ENCODE measurements at places on chromosomes 2 and 18.
A peak's percentile ranks its signal among the peaks of the same experiment; 100 is the strongest.

- DNase-seq = no peak
Observed at GRCh38 chr18:51039138-51040112, 9.4 kb downstream of the SMAD4 start.

- DNase-seq = no peak
Observed at GRCh38 chr2:215429424-215429823, 6.4 kb downstream of the FN1 start.

GRCh38 chr2:71191570-71191943 lies 35.3 kb downstream of the PAIP2B start:
- no peak for DNase-seq

DNA sequence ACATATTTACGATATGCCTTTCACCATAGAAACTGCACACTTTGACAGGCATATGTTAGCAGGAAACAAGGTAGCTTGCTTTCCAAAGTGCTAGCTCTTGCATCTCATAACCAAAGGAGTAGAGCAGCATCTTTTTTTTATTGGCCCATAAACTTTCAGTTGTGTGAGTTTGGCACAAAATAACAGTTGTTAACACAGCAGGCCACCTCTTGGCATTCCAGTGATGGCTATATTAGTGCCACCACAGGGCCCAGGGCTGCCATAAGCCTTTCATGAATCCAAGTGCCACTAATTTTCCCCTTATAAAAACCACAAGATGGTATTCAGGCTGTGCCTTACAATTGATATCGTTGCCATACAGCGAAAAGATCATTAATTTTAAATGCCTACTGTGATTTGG lies 40.3 kb upstream of the KLF7 start:
- DNase-seq = no peak

GRCh38 chr2:170815746-170816503 lies 762 bp upstream of the GAD1 start:
- DNase-seq = peak; percentile 52

- peak; percentile 70 for DNase-seq
Observed at GRCh38 chr2:241637018-241637794, at the start of the genes ATG4B and THAP4. Gene ATG4B, plus strand, starts transcription at chr2:241637693. Its CDS starts 22 bp downstream, at chr2:241637715. Gene THAP4, minus strand, starts transcription at chr2:241637158. Its CDS starts 141 bp downstream, at chr2:241637017.

GRCh38 chr2:45706033-45706432 lies 54.6 kb downstream of the PRKCE start:
- DNase-seq = no peak

DNA sequence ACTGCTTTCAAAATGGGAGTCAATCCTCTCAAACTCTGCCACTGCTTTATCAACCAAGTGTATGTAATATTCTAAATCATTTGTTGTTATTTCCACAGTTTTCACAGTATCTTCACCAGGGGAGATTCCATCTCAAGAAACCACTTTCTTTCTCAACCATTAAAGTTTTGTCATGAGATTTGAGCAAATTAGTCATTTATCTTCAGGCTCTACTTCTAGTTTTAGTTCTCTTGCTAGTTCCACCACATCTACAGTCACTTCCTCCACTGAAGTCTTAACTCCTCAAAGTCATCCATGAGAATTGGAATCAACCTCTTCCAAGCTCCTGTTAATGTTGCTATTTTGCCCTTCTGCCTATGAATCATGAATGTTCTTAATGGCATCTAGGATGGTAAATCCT lies 545.8 kb downstream of the ARHGAP15 start:
- no peak for DNase-seq

- DNase-seq = no peak
Observed at GRCh38 chr2:188693111-188693510, 281.1 kb upstream of the COL3A1 start.

GRCh38 chr2:175490360-175490791 lies 308.9 kb upstream of the ATP5MC3 start:
- no peak for DNase-seq

GRCh38 chr2:134334542-134335353 lies 80.9 kb downstream of the MGAT5 start:
- DNase-seq = no peak

GRCh38 chr2:201950606-201951005 lies 83.0 kb upstream of the FZD7 start:
- no peak for DNase-seq

DNA sequence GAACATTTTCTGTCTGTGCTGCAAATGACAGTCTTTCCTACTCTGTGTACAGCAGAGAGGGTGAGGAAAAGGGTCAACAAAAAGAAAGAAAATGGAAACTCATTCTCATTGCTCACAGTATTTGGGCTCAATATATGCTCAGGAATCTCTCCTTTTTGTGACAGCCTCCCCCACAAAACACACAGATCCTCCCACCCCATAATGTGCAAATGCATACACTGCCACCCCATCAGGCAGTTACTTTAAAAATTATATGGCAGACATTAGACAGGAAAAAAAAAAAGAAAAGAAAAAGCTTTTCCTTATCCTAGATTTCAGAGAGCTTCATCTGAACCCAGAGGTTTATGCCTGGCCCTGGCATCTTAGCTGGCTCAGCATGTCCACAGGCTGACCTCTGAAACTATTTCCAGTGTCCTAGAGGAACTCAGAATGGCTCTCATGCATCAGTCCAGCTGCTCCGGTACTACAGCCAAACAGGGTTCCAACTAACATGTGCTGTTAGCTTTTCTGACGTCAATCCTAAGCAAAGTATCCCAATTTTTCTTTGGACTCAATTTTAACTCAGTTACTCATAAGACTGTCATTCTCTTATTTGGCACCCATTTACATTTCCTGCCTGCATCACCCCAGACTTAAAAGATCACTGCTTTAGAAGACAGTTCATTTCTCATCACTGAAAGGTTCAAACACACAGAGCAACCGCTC lies 105.9 kb downstream of the RBMS1 start:
- DNase-seq = no peak

- DNase-seq = no peak
Observed at GRCh38 chr2:8545695-8546611, 135.9 kb upstream of the ID2 start.

DNA sequence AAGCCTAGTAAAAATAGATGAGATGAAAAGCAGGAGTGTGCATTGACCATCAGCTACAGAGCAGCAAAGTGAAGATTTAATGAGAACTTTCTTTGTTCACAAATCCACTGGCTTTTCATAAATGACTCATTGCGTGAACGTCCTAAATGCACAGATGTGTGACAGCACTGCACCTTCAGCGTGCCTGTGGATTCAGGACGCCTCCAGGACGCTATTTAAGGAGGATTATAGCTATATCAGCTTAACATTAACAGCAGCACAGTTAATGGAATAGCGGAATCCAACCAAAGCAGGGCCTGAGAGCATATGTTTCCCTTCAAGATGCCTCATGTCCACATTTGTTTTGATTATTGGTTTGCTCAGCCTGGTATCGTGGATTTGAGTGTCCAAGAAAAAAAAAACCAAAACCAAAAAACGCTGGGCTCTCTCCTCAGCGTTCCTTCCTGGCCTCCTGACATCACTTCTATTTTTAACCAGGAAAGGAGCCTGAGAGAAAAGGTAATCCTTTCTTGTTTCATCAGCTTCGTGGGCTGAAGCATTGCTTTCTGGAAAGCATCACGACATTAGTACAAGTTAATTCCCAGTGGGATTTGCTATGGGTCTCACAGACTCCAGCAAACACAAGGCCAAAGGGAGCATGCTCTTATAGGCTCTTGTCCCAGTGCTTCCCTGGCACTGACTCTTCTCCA lies 447.0 kb upstream of the SMIM21 start:
- no peak for DNase-seq

DNA sequence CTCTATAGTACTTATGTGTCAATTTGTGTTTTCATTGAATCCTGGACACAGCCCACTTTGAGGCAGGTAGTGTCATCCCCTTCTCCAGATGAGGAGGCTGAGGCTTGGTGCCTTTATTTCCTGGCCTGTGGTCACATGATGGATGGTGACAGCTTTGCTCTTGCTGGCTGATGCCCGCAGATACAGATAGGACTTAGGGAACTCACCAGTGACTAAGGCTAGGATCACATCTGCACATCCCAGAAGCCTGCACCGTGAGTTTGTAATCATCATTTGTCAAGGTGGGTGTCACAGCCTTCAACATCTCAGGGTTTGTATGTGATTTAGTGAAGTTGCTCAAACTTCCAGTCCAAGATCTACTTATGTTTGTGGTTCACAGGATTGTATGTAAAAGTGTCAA lies 295.1 kb upstream of the RAB12 start:
- no peak for DNase-seq

DNA sequence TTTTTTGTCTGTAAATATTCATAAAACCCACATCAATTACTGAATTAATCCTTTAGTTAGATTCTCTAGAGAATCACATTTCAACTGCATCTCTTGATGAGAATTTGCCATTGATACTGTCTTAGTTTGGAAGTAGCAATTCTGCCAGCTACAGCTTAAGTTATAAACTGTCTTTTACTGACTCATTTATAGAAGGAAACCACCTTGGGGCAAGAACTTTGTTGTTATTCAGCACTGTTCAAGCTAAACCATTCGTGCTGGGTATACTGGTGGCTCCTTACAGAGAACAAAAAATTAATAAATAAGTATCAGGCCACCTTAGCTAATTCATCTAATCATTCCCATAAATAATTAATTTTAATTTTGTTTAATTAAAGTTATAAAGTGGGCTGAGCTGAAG lies 1082.6 kb upstream of the CELF4 start:
- DNase-seq = no peak

GRCh38 chr2:142557391-142557790 lies 320.1 kb upstream of the KYNU start:
- DNase-seq = no peak

GRCh38 chr2:50398766-50399056 lies 633.2 kb downstream of the NRXN1 start:
- DNase-seq = no peak

DNA sequence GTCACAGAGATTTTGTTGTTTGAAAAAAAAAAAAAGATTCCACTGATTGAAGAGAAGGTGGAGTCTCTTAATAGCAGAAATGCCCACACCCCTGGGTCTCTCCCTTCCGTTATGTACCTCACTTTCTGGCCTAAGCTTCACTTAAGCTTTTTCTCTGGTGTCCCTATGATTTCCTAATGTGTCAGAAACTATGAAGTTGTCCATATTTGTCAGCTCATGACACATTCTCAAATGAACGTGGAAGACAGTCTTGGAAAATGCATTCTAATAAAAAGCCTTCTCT lies 5.4 kb upstream of the MALL start:
- DNase-seq = no peak

- no peak for DNase-seq
Observed at GRCh38 chr2:176085861-176086771, 2.4 kb upstream of the EVX2 start.

DNA sequence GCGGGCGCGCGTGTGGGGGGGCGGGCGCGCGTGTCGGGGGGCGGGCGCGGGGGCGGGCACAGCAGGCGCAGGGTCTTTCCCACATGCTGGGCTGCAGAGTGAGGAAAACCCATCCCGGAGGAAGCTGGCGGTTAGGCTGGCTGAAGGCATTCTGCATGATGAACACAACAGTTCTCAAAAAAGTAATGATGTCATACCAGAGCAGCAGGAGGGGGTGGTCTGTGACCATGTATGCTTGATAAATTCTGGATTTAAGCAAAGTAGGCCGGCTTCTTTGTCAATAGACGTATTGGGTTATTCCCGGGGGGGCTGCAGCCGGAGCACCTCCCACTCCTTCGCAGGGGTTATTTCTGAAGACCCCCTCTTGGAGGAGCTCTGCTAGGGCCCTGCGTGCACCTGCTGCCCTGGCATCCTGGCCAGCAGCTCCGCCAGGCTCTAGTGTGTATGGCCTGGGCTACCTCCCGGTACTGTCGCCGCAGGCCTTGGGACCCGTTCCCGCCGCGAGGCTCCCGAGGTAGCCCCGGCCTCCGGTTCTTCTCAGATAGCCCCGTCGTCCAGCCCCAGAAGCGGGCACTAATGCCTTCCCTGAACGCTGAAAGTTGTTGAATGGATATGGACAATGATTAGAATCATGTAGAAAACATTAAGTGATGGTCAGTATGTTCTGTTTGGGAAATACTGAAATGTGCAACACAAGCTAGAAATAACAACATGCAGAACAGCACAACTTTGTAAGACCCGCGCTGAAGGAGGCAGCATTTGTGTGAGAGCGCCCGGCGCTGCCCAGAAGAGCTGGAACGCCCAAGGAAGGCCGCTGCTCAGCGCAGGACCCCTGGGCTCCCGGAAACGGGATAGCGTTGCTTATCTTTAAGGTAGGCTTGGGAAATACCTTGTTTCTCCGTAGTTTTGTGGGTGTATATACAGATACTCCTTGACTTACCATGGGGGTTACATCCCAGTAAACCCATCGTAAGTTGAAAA lies 101.4 kb upstream of the RAB6C start:
- no peak for DNase-seq

GRCh38 chr18:77711096-77711495 lies 461.4 kb downstream of the GALR1 start:
- DNase-seq = no peak

GRCh38 chr2:181613241-181613640 lies 43.7 kb downstream of the CERKL start:
- no peak for DNase-seq

- no peak for DNase-seq
Observed at GRCh38 chr18:26468931-26469340, 79.4 kb downstream of the KCTD1 start.

GRCh38 chr18:23618862-23619387 lies 32.6 kb upstream of the NPC1 start:
- DNase-seq = no peak

DNA sequence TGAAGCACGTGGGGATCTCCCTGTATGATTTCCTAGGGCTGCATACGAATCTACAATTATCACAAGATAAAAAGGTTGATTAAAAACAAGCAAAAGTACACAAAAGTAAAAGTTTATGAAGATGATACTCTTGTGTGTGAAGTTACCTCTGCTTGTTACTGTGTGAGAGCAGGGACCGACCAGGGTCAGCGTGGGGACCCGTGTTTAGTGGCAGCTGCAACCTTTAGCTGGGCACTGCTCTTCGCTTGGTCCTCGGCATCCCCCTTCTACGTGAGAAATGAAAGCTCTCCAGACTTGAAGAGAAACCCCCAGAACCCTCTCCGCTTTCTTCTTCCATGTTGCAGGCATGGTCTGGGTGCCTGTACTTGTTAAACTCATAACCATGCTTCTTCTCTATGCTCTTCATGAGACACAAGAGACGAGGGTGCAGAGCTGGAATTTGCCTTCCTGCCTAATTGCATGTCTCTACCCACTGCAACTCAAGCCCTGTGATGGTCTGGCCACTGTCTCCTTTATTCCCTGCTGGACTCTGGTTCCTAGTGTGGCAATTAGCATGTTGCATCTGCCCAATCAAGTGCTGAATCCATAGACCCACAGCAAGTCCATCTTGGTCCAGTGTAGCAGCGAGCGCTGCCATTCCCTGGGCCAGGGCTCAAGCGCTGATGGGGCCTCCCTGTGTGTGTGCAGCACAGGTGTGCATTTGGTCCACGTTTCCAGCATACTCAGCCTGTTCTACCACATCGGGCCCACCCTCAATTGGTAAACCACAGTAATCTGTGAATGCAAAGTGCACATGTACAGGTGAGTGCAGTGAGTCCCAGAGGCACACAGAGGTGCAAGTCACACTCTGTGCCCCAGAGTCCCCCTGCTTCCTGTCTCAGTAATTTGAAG lies 88.5 kb downstream of the TWIST2 start:
- DNase-seq = no peak

- DNase-seq = no peak
Observed at GRCh38 chr2:71886241-71886640, 261.4 kb downstream of the CYP26B1 start.

Data from stimulated activated CD8-positive, alpha-beta memory T cell treated with anti-CD3 and anti-CD28 coated beads, Interleukin-2, amount 100 ng/mL, for 48 hours (primary cell).